ENCODE measurements at places on chromosomes 6 and 20.

DNA sequence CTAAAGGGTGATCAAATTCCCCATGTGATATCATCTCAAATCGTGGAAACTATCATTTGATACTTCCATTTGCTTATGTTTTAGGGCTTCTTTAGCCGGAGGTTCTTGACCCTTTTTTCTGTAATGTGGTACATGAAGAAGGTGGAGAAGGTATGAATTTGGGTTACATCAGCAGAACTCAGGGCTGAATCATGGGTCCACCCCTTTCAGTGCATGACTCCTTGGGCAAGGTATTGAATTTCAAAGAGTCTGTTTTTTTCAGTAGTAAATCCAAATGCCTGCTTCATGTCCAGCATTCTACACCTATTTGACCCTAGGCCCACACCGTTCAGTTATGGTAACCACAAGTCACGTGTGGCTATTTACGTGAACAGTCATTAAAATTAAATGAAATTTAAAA, 30.6 kb upstream of the QKI start:
- DNase-seq = no peak
- H3K4me1 ChIP-seq = no peaks in the 10 kb centered on the region
- no peak overlapping the region for H3K4me3 ChIP-seq
- H3K27ac ChIP-seq = no peak overlapping the region
- H3K36me3 ChIP-seq = no peaks in the 10 kb centered on the region

GRCh38 chr6:84508981-84509380, 255.4 kb downstream of the TBX18 start:
- H3K4me3 ChIP-seq = no peak overlapping the region
- no peak overlapping the region for H3K27ac ChIP-seq
- no peaks in the 10 kb centered on the region for H3K27me3 ChIP-seq
- peak; percentile 24 for DNase-seq

DNA sequence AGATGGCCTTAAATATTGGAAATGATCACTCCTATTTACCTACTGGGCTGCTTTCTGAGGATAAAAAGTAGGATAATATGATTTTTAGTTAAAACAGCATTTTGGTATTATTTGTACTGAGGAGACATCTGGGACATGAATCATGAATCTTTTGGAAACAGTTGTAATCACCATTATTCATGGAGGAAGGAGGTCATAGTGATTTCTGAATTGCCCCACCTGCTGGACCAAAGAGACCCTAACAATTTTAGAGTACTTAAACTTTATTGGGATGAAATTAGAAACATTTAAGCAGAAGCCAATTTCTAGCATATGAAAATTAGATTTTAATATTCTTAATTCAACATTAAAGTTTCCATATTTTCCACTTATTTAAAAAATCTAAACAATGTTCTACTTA, 108.4 kb upstream of the SIM1 start:
- no peaks in the 10 kb centered on the region for H3K27me3 ChIP-seq
- no peak overlapping the region for H3K4me3 ChIP-seq
- no peaks in the 10 kb centered on the region for H3K4me1 ChIP-seq
- no peak for DNase-seq
- no peak overlapping the region for H3K27ac ChIP-seq

GRCh38 chr20:2602746-2603145, 49.7 kb upstream of the NOP56 start:
- H3K27me3 ChIP-seq = no peaks in the 10 kb centered on the region
- H3K4me1 ChIP-seq = no peaks in the 10 kb centered on the region
- H3K27ac ChIP-seq = no peak overlapping the region
- H3K36me3 ChIP-seq = no peaks in the 10 kb centered on the region
